Activated T-cell treated with anti-CD3 and anti-CD28 coated beads for 4 hours (primary cell): ENCODE measurements at places on chromosomes 12 and 14.

DNA sequence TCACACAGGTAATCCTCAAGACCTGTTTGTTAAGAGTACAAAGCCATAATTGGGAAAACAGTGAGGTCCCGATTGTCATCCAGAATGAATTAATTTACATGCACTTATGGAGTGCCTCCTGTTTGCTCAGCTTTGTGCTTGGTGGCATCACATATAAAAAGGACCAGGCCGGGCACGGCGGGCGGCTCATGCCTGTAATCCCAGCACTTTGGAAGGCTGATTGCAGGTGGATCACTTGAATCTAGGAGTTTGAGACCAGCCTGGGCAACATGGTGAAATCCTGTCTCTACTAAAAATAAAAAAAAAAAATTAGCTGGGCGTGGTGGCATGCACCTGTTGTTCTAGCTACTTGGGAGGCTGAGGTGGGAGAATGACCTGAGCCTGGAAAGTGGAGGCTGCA is 247.4 kb downstream of the CACNA1C start:
- DNase-seq: no peak

DNA sequence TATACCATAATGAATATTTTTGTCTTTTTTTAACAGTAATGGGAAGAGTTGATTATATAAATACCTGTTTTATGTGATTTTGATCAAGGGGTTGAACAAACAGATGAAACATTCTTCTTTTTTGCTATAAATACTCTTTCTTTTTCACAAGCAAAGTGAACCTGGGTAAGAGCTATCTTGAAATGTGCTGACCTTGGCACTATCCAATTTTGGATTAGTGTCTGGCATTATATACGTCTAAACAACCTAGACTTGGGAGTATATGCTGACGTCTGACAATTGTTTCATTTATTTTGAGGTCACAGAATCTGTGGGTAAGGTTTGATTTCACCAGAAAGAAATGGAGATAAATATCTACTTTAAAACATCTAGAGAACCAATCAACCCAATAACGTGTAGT is 716.0 kb upstream of the STXBP6 start:
- DNase-seq: no peak

GRCh38 chr14:60753264-60754119 is 18.9 kb downstream of the MNAT1 start:
- peak; percentile 21 for DNase-seq

- DNase-seq: no peak
These were observed 38.5 kb downstream of the CCDC60 start for GRCh38 chr12:119373001-119373400.

DNA sequence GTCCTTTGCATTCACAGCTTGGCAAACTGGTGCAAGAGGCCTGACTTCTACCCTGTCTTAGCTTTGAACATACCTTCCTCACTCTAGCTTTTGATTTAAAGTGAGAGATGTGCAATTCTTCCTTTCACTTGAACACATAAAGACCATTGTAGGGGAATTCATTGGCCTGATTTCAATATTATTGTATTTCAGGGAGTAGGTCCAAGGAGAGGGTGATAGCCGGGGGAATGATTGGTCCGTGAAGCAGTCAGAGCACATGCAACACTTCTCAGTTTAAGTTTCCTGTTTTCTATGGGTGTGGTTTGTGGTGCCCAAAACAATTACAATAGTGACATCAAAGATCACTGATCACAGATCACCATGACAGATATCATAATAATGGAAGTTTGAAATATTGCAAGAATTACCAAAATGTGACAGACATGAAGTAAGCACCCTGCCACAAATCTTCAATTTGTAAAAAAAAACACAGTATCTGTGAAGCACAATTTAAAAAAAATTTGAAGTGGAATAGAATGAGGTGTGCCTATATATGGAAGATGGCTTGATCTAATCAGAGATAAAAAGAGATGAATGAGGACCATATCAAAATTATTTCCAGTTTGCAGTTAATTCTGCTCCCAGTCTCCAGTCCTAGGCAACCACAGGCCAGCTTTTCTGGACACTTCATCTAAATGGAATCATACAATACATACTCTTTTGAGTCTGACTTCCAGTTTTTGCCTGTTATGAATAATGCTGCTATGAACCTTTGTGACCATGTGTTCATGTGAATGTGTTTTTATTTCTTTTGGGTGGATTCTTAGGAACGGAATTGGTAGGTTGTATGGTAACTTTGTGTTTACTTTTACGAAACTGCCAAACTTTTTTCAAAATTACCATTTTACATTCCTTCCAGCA is 23.2 kb downstream of the BORCS5 start:
- DNase-seq: no peak

- no peak for DNase-seq
These were observed 440.9 kb downstream of the LRFN5 start for GRCh38 chr14:42047421-42048055.

- no peak for DNase-seq
These were observed 68.0 kb downstream of the NRXN3 start for GRCh38 chr14:78238141-78238540.

GRCh38 chr12:41893491-41893890 is 251.2 kb downstream of the GXYLT1 start:
- DNase-seq: no peak

DNA sequence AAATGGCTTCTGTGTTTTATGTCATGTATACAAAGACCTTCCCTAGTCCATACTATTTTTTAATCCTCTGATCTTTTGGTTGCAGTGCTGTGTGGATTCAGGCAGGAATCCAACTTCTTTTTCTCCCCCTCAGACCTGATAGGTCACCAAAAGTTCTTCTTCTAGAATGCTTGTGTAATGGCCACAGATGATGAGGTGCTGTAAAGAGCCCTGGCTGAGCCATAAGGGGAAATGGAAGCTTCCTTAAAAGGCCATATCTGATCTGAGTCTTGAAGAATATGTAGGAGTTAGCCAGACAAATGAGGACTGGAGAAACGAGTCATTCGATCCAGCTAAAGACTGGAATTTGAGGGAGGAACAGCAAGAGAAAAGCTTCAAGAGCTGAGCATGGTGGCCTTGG is 353.9 kb downstream of the PCNX1 start:
- DNase-seq: no peak
